ENCODE measurements at places on chromosomes 12 and 14. TPM values are rescaled to one million over a fixed set of nuclear protein-coding genes. Genes with fewer than 3 reads are reported as not detected.
A peak's percentile ranks its signal among the peaks of the same experiment; 100 is the strongest.

- H3K27me3 ChIP-seq = no peaks in the 10 kb centered on the region
- no peaks in the 10 kb centered on the region for H3K36me3 ChIP-seq
- peak; percentile 56 for DNase-seq
- H3K27ac ChIP-seq = no peak within 1 kb of the TSS
- peaks cover 46% of the 10 kb centered on the region for H3K4me1 ChIP-seq
- H3K4me3 ChIP-seq = peak within 1 kb of the TSS; percentile 73
Observed at GRCh38 chr12:51391283-51392123, at the start of gene GALNT6. Gene GALNT6 (minus strand): TSS chr12:51391406. CDS start chr12:51379781, 11,625 bp downstream.

The DTD2 gene
- 21.2 TPM for total RNA-seq

DNA sequence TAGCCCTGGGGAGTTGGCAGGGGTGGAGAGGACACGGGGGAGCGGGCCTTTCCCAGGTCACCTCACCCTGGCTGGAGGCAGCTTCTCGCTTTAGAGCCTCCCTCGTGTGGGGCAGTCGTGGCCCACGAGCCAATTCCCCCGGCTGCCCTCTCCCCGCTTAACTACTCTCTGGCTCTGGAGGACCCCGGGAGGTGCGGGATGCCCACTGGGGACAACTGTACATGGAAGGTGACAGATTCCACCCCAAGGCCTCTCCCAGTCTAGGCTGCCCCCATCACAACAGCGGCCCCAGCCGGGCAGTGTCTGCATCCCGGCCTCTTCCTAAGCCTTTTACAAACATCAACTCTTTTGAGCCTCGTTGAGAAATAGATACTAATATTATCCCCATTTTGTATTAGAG lies 78.1 kb downstream of the KIF26A start:
- no peaks in the 10 kb centered on the region for H3K36me3 ChIP-seq
- no peak for DNase-seq
- H3K4me1 ChIP-seq = no peaks in the 10 kb centered on the region
- no peak overlapping the region for H3K4me3 ChIP-seq

The CCDC60 gene
- not detected for total RNA-seq

DNA sequence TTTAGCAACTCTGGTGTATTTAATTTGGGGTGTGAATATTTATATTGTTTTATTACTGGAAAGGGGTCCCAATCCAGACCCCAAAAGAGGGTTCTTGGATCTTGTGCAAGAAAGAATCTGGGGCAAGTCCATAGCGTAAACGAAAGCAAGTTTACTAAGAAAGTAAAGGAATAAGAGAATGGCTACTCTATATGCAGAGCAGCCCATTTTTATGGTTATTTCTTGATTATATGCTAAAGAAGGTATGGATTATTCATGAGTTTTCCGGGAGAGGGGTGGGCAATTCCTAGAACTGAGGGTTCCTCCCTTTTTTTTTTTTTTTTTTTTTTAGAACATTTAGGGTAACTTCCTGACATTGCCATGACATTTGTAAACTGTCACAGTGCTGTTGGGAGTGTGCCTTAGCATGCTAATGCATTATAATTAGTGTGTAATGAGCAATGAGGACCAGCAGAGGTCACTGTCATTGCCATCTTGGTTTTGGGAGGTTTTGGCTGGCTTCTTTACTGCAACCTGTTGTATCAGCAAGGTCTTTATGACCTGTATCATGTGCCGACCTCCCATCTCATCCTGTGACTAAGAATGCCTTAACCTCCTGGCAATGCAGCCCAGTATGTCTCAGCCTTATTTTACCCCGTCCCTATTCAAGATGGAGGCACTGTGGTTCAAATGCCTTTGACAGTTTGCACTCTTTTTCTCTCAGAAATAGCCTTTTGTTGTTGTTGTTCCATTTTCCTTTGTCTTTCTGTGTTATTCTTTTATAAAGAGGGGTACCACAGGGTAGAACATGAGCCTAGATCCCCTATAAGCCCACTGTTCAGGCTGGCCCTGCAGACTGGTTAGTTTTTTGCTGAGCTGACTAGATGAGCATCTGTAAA lies 75.5 kb upstream of the DCD start:
- H3K27me3 ChIP-seq = peaks cover 16% of the 10 kb centered on the region
- H3K36me3 ChIP-seq = no peaks in the 10 kb centered on the region
- peak; percentile 43 for DNase-seq
- no peak overlapping the region for H3K27ac ChIP-seq
- H3K4me3 ChIP-seq = no peak overlapping the region
- no peaks in the 10 kb centered on the region for H3K4me1 ChIP-seq

DNA sequence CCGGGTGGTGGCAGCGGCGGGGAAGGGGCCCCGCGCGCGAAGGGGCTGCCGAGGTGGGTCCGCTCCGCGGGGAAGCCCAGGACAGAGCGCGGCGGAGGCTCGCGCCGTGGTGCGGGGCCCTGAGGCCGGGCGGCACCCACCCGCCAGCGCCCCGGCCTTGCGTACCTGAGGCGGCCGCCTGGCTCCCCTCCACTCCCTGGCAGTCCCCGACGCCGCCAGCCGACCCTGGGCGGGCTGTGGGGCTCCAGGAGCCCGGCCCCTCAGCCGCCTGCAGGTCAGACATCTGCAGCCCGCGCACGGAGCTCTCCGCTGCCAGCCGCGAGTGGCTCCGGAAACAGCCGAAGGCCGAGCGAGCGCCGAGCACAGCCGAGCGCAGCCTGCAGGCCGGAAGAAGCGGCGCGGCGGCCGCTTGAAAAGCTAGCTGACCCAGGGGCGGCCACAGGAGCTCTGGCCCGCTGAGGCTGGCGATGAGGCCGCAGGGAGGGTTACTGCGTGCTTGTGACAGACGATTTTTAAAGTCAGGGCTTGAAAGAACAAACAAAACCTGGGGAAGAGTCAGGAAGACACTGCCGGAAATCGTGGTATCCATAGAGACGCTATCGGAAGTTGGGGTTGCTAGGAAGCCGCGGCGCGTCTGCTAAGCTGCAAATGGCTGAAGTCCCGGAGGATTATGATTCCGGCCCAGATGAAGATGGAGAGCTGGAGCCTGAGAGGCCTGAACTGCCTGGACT lies at the start of the genes SAMD15 and TMED8:
Gene SAMD15 (plus strand): TSS at position 609 of the 731 bp plus-strand sequence. CDS start 40 bp downstream, at position 649.
Gene TMED8 (minus strand): TSS at position 324 of the 731 bp plus-strand sequence. CDS start 41 bp downstream, at position 283.
- peaks cover 9% of the 10 kb centered on the region for H3K4me1 ChIP-seq
- H3K36me3 ChIP-seq = no peaks in the 10 kb centered on the region
- H3K27ac ChIP-seq = peak within 1 kb of the TSS; percentile 75
- no peaks in the 10 kb centered on the region for H3K27me3 ChIP-seq
- DNase-seq = peak; percentile 95

The SPIC gene
- total RNA-seq = not detected

GRCh38 chr14:74238974-74239847 lies at the start of gene VSX2:
Gene VSX2 (plus strand): TSS chr14:74239449. CDS start chr14:74239562, 113 bp downstream.
- DNase-seq = no peak
- no peak within 1 kb of the TSS for H3K27ac ChIP-seq
- H3K36me3 ChIP-seq = no peaks in the 10 kb centered on the region
- H3K27me3 ChIP-seq = peaks cover 75% of the 10 kb centered on the region
- no peaks in the 10 kb centered on the region for H3K4me1 ChIP-seq

- no peaks in the 10 kb centered on the region for H3K27me3 ChIP-seq
- peaks cover 19% of the 10 kb centered on the region for H3K4me1 ChIP-seq
- DNase-seq = no peak
- H3K27ac ChIP-seq = no peak overlapping the region
Observed at GRCh38 chr12:43992856-43993255, 157.0 kb downstream of the TMEM117 start.

DNA sequence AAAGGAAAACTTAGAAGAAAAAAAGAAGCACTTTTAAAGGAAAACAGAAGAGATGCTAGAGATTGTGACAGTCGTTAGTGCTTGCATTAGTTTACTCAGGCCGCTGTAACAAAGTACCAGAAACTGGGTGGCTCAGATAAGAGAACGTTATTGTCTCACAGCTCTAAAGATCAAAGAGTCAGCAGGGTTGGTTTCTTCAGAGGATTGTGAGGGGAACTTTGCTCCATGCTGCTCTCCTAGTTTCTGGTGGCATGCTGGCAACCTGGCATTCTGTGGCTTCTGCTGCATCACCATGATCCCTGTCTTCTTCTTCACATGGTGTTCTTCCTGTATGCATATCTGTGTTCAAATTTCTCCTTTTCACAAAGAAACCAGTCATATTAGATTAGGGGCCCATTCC lies 119.4 kb upstream of the PLEKHA5 start:
- no peaks in the 10 kb centered on the region for H3K27me3 ChIP-seq
- no peak for DNase-seq
- no peaks in the 10 kb centered on the region for H3K36me3 ChIP-seq
- no peak overlapping the region for H3K4me3 ChIP-seq
- 0 out of 2 replicates have a peak, but pooled peaks cover 6% of the 10 kb centered on the region for H3K4me1 ChIP-seq
- H3K27ac ChIP-seq = no peak overlapping the region

DNA sequence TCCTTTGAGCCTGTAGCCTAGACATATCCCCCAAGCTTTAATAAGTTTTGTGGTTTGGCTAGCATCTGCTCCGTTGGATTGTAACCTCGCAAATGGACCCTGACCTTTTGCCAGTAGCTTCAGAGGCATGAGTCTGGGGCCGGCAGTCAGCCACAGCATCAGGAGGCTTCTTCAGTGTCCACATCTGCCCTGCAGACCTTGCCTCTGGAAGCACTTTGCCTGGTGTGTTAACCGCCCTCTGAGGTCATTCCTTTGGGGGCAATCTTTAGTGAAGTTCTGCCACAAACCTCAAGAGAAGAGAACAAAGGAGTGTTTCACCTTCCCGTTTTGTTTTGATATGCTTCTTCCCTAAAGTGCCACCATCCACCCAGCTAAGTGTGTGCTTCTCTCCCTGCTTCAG lies 71.4 kb downstream of the GNS start:
- no peak overlapping the region for H3K27ac ChIP-seq
- no peaks in the 10 kb centered on the region for H3K36me3 ChIP-seq
- no peak overlapping the region for H3K4me3 ChIP-seq
- H3K27me3 ChIP-seq = no peaks in the 10 kb centered on the region

DNA sequence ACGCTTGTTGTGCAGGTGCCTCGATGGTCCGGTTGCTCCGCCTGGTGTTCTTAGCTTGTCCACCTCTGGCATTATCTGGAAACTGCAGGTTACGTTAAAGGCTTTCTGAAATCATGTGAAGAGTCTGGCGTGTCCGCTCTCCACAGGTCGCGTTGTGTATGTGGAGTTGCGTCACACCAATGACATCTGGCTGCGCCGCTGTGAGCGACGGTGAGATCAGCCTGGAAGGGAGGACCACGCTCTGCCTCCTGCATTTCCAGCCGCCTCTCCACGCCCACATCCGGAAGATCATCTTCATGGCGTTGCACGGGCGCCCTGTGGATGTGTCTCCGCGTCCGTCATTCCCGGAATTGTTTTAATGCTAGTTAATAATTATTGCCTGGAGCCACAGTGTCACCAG lies 50.6 kb upstream of the GALNT9 start:
- no peak overlapping the region for H3K4me3 ChIP-seq
- H3K4me1 ChIP-seq = no peaks in the 10 kb centered on the region
- H3K27ac ChIP-seq = no peak overlapping the region

The ACOT6 gene
- total RNA-seq = not detected

The SSPN gene
- total RNA-seq = 12.5 TPM

Data from GM23248 (cell line).